ENCODE measurements at places on chromosomes 13 and 19.

DNA sequence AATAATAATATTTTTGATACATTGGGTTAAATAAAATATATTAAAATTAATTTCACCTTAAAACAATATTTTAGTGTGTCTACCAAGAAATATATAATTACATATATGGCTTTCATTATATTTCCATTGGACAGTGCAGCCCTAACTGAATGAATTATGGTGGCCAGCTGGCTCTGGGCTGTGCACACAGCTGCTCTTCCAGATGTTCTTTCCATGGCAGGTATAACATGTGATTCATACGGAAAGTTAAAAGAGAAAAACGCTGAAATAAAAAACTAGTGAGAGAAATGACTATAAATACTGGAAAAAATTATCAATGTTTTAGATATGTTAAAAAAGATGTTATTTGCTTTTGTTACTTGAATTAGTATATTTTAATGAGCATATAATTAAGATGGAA, 216.3 kb downstream of the RGCC start:
- no peak for DNase-seq

DNA sequence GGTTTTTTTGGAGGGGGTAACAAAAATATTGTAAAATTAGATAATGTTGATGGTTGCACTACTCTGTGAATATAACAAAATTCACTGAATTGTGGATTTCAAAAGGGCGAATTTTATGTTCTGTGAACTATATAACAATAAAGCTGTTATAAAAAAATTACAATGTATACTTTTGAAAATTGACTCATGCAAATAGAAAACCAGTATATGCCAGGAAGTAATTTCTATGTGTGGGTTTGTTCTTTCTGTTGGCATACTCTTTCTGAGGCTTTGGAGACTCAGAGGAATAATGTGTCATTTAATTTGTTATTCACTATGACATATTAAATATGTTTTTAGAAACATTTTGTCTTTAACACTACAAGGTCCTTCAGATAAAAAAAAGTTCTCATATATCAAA, 310.1 kb downstream of the GPC5 start:
- no peak for DNase-seq

DNA sequence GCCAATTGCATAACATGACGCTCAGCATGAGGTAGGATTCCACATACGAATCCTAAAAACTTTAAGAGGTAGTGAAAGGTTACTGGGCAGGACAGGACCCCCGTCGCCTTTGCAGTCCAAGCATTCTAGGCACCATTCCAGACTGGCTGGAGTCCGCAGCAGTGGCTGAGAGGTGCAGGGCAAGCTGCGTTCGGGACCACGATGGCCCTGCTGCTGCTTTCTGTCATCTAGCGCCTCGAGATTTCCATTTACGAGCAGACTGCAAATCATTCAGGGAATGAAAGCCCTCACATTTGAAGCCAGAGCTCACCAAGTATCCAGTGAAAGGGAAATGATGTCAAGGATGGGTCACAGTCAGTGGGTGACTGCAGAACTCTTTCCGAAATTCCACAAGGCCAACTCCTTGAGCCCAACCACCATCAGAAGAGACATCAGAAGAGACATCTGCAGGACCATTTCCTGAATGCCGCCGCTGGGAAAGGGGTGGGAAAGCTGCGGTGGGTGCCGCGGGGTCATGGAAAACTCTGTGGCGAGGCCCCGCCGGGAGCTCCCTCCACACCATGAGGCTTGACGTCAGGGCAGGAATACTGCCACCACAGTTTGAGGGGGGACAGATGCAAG, 88.3 kb downstream of the COL4A1 start:
- no peak for DNase-seq

DNA sequence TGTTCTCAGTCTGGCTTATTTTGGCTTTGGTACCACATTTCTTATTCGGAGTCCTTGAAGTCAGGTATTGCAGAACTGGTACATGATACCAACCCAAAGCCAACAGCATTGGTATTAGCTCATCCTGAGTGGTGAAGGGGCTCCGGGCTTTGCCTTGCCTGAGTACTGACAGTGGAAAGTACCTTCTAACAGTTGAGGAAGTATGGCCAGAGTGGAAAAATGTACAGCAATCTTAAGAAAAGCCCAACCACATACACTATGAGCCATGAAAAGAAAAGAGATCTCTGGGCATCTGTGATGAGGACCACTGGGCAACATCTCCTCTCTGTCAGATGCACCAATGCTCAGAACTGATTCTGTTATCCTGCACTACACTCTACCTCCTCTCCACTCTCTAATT, 8.3 kb downstream of the LCP1 start:
- DNase-seq, result no peak

All from GM12891 (cell line).